ENCODE measurements at places on chromosomes 6 and 20.

- no peak for DNase-seq
These were observed 40.4 kb upstream of the PTPN1 start for GRCh38 chr20:50469796-50470195.

- no peak for DNase-seq
These were observed 50.7 kb downstream of the RNASET2 start for GRCh38 chr6:166905505-166906134.

- no peak for DNase-seq
These were observed 28.1 kb upstream of the QKI start for GRCh38 chr6:163386329-163386908.

DNA sequence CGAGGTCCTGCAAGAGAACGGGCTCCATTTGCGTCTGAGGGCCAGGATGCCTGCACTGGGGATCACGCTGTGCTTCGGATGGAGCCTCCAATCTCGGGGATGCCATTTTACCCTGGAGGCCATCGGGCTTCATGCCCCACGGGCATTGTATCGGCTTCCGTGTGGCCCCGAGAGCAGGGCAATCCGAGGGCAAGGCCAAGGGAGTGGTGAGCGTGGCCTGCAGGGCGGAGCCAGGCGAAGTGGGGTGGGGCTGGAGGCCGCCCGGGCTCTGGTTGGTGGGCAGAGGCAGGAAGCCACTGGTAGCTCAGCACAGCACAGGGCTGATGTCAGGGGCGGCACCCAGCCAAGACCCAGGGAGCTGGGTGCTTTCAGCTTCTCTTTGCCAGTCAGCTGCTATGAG is 57.5 kb upstream of the BHLHE23 start:
- DNase-seq: no peak

DNA sequence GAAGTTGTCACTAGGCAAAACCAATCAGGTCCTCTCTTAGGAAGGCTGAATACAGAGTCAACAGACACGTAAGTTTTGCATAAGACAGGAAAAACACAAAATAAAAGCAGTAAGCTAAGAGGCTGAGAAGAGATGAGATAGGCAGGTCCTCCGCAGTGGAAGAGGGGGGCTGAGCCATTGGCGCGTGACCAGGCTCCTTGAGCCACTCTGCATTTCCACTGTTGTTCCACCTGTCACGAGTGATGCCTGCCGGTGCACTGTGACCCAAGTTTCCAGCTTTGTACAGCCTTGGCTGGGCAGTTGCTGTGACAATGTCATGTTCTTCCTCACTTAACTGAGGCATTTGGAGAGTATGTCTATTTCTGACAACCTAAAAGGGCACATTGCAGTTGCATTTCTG is 58.6 kb downstream of the NUDT3 start:
- DNase-seq: no peak

GRCh38 chr20:38057351-38057972 is 23.9 kb downstream of the RPRD1B start:
- DNase-seq: peak; percentile 70

DNA sequence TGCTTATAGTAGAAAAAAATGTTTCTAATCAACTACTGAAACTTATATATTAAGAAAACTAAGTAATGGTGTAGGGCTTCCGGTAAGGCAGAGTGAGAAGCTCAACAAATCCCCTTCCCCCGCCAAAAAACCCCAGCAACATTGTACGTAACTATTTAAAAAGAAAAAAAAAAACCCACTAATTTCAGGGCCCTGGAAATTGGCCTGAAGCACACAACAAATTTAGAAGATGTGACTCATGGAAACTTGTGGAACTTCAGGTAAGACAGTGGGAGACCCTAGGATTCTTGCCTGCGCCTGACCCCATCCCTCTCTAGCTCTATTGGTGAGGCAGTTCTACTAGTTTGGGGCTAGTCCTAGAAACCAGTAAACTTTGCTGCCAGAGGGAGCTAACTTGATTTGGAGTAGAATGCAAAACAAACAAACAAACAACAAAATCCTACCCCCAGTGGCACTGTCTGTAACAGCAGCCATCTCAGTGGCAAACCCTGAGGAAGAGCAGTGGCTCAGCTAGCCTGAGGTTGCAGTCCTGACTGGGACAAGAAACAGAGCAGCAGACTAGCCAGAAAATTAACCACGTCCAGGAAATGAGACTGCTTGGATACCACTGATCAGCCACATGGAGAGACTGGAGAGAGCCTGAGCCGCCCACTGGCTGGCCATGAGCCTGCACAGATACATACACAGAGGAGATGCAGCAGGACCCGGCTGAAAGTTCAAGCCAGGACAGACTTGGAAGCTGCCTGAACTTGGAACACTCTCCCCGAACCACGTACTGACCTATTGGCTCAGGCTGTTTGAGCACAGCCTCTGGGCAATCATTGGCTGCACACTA is 135.1 kb downstream of the TBXT start:
- DNase-seq: no peak

GRCh38 chr6:10613077-10613476 is 81.3 kb downstream of the C6orf52 start:
- DNase-seq: no peak

GRCh38 chr20:58481481-58482021 is 33.6 kb downstream of the APCDD1L start:
- peak; percentile 1 for DNase-seq

GRCh38 chr6:1960486-1961142 is 284.8 kb downstream of the GMDS start:
- DNase-seq: no peak

- DNase-seq: no peak
These were observed 46.8 kb downstream of the CYP24A1 start for GRCh38 chr20:54126806-54127655.

- DNase-seq: no peak
These were observed 415.1 kb downstream of the PLCB1 start for GRCh38 chr20:8547035-8547650.

All from activated CD8-positive, alpha-beta memory T cell treated with anti-CD3 and anti-CD28 coated beads for 1 hour (primary cell).